AG09309 (cell line): ENCODE measurements at places on chromosomes 3 and 15.

DNA sequence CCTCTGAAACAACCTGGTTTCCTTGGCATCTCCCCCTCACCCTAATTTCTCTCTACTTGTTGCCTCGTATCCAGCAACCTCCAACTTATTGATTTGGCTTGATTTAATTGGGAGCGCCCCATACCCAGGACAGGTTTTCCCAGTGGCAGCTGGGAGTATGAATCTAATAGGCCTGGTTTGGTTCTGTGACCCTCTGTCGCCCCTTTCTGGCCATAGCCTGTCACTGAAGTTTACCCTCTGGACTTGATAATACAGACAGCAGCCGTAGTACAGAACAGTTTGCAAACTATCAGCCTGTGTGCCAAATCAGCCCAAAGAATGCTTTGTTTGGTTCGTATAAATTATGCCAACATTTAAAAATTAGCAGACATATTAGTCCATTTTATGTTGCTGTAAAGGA lies 525.1 kb upstream of the GOLIM4 start:
- DNase-seq, result no peak

GRCh38 chr15:30990446-30991254 lies 778 bp downstream of the MTMR10 start:
- DNase-seq, result no peak

DNA sequence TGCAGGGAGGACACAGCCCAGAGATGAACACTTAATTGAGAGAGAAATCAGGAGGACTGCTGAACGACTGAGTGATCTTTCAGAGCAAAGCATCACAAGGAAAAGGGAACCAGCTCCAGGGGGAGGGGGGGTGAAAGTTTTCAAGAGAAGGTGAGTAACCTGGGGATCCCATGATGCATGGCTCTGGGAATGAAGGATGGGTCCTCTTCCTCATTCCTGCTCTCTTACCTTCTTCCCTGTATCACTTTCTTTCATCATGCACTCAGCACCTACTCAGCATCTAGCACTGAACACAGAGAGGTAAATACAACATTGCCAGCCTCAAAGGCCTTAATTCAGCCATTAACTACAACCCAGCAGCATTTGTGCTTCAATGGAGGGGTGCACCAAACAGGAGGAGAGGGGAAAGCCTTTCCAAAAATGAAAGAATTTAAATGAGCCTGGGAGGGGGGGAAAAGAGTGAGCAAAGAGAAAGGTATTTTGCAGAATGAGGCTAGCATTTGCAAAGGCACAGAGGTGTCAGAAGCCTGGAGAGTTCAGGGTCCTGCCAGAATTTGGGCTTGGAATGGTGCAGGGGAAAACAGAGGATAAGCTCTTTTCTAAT lies 427.4 kb downstream of the FOXP1 start:
- no peak for DNase-seq

DNA sequence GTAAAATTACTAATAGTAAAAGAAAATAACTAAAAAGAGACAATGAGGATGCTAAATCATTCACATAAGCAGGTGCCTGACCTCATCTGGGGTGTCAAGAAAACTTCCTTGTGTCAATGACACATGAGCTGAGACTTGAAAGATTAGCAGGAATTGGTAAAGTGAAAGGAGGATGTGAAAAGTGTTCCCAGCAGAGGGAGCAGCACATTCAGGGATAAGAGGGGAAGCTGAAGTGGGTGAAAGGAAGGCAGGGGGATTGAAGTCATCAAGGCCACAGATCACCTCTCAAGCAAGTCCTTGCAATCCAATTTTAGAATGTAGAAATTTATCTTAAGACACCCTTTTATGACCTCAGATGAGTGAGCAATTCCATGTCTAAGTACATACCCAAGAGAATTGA lies 60.2 kb upstream of the ACP3 start:
- no peak for DNase-seq

GRCh38 chr3:19485267-19485666 lies 337.0 kb downstream of the KCNH8 start:
- no peak for DNase-seq

- no peak for DNase-seq
Measured at GRCh38 chr15:55703873-55704301, 39.1 kb downstream of the PRTG start.

DNA sequence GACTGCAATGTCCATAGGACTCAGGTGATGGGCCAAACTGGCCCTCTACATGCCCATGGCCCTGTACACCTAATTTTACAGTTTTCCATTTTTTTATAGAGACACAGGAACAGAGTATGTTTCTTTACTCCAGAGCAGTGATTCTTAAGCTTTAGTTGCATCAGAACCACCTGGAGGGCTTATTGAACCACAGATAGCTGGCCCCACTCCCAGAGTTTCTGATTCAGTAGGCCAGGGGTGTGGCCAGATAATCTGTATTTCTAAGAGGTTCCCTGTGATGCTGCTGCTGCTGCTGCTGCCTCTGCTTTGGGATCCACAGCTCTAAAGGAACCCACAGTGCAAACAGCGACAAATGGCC lies 5.1 kb downstream of the RBP1 start:
- DNase-seq, result peak; percentile 50

- DNase-seq, result no peak
Measured at GRCh38 chr3:58434511-58434910, 879 bp upstream of the PDHB start.

- DNase-seq, result no peak
Measured at GRCh38 chr3:47652142-47652541, 73.5 kb upstream of the CSPG5 start.

- DNase-seq, result peak; percentile 85
Measured at GRCh38 chr3:69838217-69838616, 99.0 kb downstream of the MITF start.

GRCh38 chr3:152443212-152444023 lies 174.7 kb downstream of the MBNL1 start:
- no peak for DNase-seq

DNA sequence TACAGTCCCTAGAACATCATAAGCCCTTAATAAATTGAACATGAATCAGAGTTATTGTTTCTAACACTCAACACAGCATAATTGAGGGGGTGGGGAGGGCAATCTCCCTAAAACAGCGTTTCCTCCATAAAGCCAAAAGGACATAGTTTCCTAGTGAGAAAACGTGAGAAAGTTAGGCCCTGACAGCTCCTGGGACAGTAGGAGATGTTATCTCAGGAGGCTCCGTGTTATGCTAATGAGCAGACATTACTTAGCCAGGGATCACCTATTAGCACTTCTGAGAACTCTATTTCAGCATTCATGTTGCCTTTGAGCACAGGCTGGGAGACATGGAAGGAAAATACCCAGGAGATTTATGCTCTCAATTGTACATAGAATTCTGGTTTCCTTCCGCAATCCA lies 229.1 kb upstream of the ADAMTS9 start:
- no peak for DNase-seq

DNA sequence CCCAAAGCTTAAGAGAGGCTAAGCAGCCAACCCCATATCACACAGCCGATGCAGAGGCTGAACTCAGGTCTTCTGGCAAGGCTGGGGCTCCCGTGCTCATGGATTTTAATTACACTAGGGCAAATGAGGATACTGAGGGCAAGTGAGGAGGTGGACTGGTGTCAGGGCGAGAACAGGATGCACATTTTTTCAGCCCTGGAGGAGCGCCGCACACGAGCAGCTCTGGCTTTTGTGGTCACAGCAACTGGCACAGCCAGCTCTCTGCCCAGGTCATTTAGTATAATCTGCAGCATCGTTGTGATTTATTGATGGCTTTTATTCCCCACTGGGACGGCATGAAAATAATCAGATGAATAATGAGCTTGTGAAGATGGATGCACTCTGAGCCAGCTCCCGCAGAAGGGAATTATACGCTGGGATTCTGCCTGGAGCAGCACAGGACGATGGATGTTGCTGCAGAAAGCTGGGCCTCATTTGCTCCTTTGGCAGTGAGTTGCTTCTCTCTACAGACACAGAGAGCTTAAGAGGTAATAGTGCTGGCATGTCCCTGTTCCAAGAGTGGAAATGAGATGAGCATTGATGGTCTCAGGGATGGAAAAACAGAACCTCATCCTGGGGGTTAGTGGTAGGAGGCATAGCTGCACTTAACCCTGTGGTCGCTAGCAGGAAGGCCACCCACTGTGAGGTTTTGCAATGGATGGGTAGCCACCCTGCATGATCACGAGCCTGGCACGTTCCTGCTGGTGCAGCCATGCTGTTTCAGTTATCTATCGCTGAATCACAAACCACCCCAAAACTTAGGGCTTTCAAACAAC lies 135.4 kb downstream of the UACA start:
- DNase-seq, result peak; percentile 77

- no peak for DNase-seq
Measured at GRCh38 chr15:59399465-59400102, 26.9 kb upstream of the MYO1E start.

- DNase-seq, result no peak
Measured at GRCh38 chr15:100318880-100319279, 22.9 kb downstream of the ADAMTS17 start.

DNA sequence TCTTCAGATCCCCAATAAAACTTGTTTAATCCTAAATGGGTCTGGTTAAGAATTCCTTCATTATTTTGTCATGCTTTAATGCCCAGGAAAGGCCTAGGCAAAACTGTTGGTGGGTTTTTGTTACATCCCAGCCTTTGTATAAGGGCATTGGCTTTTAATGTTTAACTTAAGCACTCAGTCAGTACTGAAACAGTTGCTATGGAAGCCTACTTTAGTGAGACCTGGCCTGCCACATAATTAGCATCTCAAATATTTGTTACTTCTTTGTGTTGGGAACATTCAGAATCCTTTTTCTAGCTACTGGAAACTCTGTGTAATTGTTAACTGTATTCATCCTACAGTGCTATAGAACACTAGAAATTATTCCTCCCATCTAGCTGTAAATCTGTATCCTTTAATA lies 369.6 kb upstream of the ATP10A start:
- DNase-seq, result no peak

DNA sequence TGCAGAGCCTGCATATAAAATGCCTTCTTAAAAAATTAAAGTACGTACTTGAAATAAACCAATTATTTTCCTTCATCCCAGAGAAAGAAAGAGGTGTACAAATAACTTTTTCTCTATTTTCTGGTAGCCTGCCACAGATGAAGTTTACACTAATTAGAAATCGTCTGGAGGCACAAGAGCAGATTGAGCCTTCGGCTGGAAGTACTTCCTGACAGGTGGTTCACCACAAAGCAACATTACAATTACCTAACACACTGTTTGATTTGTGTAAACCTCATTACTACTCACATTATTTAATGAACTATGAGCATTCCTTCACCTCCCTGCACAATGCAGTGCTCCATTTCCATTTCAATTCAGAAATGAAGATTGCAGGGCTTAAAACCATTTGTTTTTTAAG lies 856.1 kb downstream of the SI start:
- no peak for DNase-seq

GRCh38 chr3:4350789-4351163 lies 47.6 kb downstream of the SETMAR start:
- peak; percentile 33 for DNase-seq

GRCh38 chr3:58670506-58671135 lies 4.0 kb upstream of the FAM3D start:
- no peak for DNase-seq

GRCh38 chr15:78808550-78808949 lies 2.7 kb downstream of the ADAMTS7 start:
- no peak for DNase-seq

DNA sequence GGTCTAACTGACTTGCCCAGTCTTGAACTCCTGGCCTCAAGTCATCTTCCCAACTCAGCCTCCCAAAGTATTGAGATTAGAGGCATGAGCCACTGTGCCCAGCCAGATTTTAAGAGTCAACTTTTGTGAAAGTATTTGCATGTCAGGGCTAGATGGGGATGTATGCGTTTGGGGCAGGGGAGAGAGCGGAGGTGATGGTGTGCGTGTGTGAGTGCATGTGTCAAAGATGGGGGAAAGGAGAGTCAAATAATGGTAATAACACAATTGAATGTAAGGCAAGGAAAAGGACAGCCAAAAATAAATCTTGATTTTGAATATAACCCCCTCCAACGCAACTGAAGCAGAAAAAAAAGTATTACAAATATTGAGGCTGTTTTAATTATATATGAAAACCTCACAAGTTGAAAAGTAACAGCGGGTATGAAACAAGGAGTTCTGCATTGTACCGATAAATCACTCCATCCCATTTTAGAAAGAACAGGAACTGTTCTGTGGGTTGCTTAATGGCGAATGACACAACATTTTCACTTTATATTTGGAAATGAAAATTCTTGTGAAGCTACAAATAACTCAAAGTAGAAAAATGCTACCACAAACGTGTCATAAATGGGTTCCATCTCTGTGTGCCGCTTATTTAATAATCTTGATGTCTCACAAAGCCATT lies 29.9 kb upstream of the LDHAL6B start:
- no peak for DNase-seq

DNA sequence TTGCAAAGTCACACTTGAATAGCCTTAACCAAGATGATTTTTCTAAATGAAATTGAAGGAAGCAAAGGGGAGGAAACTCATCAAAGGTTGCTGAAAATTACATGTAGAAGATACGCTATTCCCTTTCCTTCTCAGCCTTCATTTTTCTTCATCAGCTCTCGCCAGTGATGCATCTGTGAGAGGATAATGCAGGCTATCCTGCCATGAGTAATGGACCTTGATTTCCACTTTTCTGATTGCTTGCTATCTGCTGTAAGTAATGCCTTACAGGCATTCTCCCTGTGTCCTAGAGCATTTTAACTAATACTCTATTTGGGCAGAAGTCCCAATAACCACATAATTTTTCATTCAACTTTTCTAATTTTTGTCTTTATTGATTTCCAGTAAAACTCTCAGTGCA lies 162.6 kb downstream of the BBX start:
- DNase-seq, result no peak

DNA sequence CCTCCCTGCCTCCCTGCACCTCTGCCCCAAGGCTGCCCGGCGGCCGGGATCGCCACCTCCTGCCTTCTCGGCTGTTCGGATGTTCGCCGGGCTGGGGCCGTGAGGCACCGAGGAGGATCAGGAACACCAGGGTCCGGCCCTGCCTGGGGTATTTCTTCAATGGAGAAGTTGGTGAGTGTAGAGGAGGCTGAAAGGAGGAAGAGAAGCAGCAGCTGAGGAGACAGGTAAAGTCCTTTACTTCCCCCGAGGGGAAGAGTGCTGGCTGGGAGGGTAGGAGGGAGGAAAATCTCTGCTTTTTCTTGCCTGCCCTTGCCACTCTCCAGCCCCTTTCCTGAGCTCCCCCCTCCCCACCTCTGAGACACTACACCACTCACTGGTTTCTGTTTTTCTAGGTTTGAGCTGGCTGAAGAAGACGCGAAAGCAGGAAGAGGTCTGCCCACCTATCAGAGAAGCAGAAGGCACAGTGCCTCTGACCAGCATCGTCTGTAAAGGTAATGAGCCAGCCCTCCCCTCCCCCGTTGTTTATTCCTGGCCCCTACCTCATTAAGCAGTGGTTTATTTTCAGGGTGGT lies 519 bp downstream of the ASB7 start:
- no peak for DNase-seq

GRCh38 chr3:14441240-14441919 lies 39.0 kb downstream of the SLC6A6 start:
- DNase-seq, result no peak

DNA sequence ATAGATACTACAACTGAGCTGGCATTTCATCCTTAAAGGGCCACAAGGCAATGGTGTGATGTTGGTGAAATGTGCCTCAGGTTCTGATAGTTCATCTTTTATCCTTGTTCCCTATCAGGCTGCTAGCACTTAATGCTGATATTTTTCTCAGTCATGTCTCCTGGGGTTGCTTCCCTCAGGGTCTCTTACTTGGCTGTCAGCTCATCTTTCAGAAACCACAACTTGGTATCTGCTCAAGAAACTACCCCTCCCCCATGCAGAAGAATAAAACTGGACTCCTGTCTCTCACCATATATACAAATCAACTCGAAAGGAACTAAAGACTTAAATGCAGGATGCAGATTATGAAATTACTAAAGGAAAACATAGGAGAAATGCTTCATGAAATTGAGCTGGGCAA lies 308.1 kb downstream of the CHST2 start:
- DNase-seq, result no peak

- no peak for DNase-seq
Measured at GRCh38 chr3:196311-197148, at the start of gene CHL1. TSS of gene CHL1 (plus strand) at chr3:196763. CDS start at chr3:319777, 123,014 bp downstream.
